Heart right ventricle (tissue), 16 donors: ENCODE measurements at places on chromosomes 16 and 17.

DNA sequence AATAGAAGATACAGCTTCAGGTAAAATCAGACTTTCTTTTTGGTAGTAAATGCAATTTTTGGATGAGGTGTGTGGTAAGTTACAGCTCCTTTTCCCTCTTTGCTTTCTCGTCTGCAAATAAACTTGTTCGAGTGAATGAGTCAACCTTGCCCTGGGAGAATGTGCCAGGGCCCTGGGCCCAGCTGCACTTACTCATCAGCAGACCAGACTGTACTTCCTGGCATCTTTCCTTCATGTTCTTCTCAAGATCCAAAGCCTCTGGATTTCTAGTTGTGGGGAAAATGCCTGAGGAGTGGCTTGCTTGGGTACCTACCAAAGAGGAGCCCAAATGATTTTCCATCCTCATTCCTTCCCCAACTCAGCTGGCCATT, 5.4 kb upstream of the G6PC1 start:
- H3K4me1 ChIP-seq: peaks cover 50% of the 10 kb centered on the region
- DNase-seq: peak; percentile 42
- H3K36me3 ChIP-seq: no peaks in the 10 kb centered on the region
- H3K27ac ChIP-seq: peak overlapping the region; percentile 86

- no peaks in the 10 kb centered on the region for H3K27me3 ChIP-seq
- no peaks in the 10 kb centered on the region for H3K36me3 ChIP-seq
- no peaks in the 10 kb centered on the region for H3K4me1 ChIP-seq
- H3K27ac ChIP-seq: no peak overlapping the region
- H3K4me3 ChIP-seq: no peak overlapping the region
Measured at GRCh38 chr16:73858326-73858725, 438.3 kb upstream of the PSMD7 start.

DNA sequence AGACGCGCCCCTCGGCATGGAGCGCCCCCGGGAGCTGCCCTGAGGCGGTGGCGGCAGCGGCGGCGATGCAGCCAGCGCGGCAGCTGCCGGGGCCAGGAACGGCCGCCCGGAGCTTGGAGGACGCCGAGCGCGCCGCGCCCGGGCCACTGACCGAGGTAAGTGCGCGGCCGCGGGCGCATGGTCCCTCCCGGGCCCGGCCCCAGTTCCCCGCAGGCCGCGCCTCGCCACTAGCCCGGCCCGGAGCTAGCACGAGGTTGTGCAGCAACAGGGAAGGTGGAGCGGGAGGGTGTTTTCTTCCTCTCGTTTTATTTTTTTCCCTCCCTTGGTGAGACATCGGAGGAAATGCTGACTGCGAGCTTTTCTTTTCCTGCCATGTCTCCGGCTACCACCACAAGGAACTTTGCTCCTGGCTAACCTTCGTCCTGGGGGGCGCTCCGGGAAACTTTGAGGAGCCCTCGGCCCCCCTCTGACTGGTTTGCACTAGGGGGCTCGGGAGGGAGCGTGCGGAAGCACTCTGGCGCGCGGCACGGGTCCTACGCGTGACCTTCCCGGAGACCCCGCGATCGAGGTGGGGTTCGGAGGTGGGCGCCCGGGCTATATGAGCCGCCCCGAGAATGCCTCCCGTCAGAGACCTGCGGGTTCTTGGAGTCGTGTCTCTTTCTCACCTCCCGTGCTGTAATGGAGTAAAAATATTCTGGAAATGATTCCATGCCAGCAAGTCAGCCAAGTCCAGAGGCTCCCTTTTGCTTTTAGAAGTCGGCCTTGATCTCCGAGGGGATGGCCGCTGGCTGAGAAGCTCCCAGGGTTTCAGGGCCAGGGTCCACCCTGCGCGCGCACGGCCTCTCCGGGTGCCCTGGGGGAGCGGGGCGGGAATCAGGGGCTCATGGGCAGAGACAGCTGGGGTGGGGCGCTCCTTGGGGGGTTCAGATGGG, 868 bp downstream of the KCNJ12 start:
- no peaks in the 10 kb centered on the region for H3K36me3 ChIP-seq
- DNase-seq: peak; percentile 36
- peak overlapping the region; percentile 65 for H3K27ac ChIP-seq
- H3K4me1 ChIP-seq: peaks cover 21% of the 10 kb centered on the region

DNA sequence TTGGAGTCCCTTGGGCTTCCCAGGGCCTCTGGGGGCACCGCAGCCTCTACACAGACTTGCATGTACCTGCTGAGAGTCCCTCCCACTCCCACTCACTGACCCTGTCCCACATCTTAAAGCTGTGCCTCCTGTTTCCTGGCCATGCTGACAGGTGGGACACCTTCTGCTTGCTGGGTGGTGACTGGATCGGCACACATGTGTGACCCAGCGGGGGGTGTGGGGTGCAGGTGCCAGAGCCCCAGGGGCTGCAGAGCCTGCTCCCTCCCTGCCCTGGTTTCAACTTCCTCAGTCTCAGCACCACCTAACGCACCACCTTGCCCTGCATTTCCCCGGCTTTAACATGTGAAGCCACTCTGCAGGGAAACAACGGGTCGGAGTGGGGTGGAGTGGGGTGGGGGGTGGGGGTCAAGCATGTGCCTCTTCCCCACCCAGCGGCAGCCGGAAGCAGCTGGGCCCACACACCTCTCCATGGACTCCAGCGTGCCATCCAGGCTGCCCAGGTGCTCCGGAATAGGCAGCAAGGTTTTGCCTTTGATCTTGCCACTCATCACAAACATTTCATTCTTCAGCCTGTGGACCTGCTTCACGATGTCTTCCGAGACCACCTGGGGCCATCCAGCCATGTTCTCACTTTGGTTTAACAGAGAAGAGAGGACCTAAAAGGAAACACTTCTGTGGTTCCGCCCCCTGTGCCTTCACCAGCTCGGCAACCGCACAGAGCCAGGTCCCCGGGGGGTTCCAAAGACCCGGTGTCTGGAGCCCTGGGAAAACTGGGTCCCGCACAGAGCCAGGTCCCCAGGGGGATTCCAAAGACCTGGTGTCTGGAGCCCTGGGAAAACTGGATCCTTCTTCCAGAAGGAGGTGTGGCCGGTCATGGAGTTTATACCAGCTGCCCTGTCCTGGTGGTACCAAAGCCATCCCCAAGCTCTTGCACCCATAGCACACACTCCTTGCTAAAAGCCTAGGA, 4.7 kb downstream of the DNAH17 start:
- H3K27me3 ChIP-seq: no peaks in the 10 kb centered on the region
- peaks cover 7% of the 10 kb centered on the region for H3K4me1 ChIP-seq
- H3K4me3 ChIP-seq: no peak overlapping the region
- no peak overlapping the region for H3K27ac ChIP-seq

GRCh38 chr17:64531955-64532371, 25.2 kb downstream of the CEP95 start:
- H3K36me3 ChIP-seq: peaks cover 8% of the 10 kb centered on the region
- no peak overlapping the region for H3K27ac ChIP-seq
- H3K27me3 ChIP-seq: no peaks in the 10 kb centered on the region
- H3K4me1 ChIP-seq: no peaks in the 10 kb centered on the region

GRCh38 chr17:8074554-8074953, 13.0 kb downstream of the ALOX12B start:
- peaks cover 26% of the 10 kb centered on the region for H3K4me1 ChIP-seq
- H3K36me3 ChIP-seq: no peaks in the 10 kb centered on the region
- DNase-seq: no peak
- H3K27me3 ChIP-seq: peaks cover 88% of the 10 kb centered on the region
- H3K4me3 ChIP-seq: no peak overlapping the region
- no peak overlapping the region for H3K27ac ChIP-seq

DNA sequence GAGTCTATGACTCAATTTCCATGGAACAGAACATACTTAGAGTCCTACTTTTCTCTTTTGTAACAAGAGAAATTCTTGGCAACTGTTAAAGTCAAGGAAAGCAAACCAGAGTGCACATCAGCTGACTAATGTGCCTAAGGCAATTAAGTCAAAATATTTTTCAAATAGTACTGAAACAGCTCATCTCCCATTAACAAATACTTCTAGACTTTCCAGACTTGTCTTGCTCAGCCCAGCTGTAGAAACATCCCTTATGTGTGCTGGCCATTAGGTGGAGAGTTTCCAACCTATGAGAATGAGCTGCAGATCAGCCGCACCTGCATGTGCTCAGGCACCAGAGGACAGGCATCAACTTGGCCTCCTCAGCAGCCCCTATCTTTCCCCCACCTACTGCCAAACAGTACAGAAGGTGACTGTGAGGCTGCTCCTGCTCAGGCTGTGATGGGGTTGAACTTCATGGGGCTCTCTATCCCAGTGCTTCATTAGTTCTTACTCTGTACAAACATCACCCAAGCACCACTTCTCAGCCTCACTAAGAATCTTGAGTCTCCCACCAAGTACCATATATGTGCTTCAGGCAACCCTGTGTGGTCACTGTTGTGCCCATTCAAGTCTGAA, 32.2 kb downstream of the TEX2 start:
- no peaks in the 10 kb centered on the region for H3K36me3 ChIP-seq
- peak overlapping the region; percentile 50 for H3K27ac ChIP-seq
- no peak for DNase-seq
- H3K27me3 ChIP-seq: no peaks in the 10 kb centered on the region

- H3K27me3 ChIP-seq: peaks cover 1% of the 10 kb centered on the region
- no peaks in the 10 kb centered on the region for H3K36me3 ChIP-seq
- H3K4me3 ChIP-seq: no peak overlapping the region
- no peak overlapping the region for H3K27ac ChIP-seq
Measured at GRCh38 chr17:66904760-66905624, 59.5 kb upstream of the CACNG4 start.

- no peaks in the 10 kb centered on the region for H3K4me1 ChIP-seq
- H3K36me3 ChIP-seq: peaks cover 3% of the 10 kb centered on the region
- H3K27ac ChIP-seq: no peak overlapping the region
- H3K27me3 ChIP-seq: peaks cover 25% of the 10 kb centered on the region
Measured at GRCh38 chr17:49508061-49508865, 13.2 kb downstream of the NGFR start.

GRCh38 chr17:78122931-78123249, 5.7 kb downstream of the TMC6 start:
- no peaks in the 10 kb centered on the region for H3K27me3 ChIP-seq
- no peak overlapping the region for H3K4me3 ChIP-seq
- peaks cover 54% of the 10 kb centered on the region for H3K4me1 ChIP-seq
- peaks cover 48% of the 10 kb centered on the region for H3K36me3 ChIP-seq
- DNase-seq: no peak

- no peaks in the 10 kb centered on the region for H3K36me3 ChIP-seq
- H3K4me1 ChIP-seq: peaks cover 7% of the 10 kb centered on the region
- DNase-seq: no peak
- H3K4me3 ChIP-seq: no peak overlapping the region
- no peak overlapping the region for H3K27ac ChIP-seq
Measured at GRCh38 chr16:49485663-49486062, 112.1 kb downstream of the C16orf78 start.

GRCh38 chr16:88462396-88462795, 9.3 kb downstream of the ZFPM1 start:
- H3K4me1 ChIP-seq: peaks cover 9% of the 10 kb centered on the region
- no peak for DNase-seq
- no peaks in the 10 kb centered on the region for H3K36me3 ChIP-seq
